IPS-NIHi11 (cell line): ENCODE measurements at places on chromosomes 2 and 18.

- no peak for DNase-seq
These were observed 5.8 kb downstream of the CUL3 start for GRCh38 chr2:224579411-224579810.

- DNase-seq, result no peak
These were observed 329.9 kb downstream of the DLGAP1 start for GRCh38 chr18:4125224-4125623.

- no peak for DNase-seq
These were observed 13.0 kb downstream of the PTMA start for GRCh38 chr2:231720987-231721966.

GRCh38 chr2:8469709-8470493, 212.0 kb upstream of the ID2 start:
- no peak for DNase-seq

DNA sequence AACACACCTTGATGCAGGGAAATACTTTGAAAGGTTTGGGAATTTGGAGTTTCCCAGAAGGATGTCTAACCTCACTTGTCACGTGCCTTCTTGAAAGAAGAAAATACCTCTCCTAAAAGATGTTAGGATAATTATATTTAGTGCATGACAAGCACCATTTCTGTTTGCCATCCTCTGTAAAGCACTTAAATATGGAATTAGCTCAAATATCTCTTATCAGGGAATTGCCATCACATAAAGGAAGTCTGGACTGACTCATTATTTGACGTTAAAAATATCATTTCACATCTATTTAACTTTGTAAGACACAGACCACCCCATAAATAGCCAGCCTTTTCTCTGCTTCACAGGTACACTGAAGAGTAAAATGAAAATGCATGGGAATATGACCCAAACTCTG, 140.1 kb downstream of the STK39 start:
- DNase-seq, result no peak

DNA sequence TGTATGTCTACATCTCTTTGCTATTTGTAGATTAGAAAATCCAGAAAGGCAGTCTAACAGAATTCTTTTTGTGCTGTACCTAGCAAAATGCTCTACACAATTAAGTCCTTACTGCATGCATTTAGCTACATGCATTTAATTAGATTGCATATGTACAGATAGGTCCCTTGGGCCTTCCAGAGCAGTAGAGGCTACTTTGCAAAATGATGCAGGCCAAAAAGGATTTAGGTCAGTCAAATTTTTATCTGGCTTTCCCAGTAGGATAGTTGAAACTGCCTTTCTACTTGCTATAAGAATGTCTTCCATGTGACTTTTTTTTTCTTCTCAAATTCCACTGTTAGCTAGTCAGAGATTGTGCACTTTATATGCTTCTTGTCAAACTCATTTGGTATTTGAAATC, 19.3 kb downstream of the GALNT13 start:
- no peak for DNase-seq

DNA sequence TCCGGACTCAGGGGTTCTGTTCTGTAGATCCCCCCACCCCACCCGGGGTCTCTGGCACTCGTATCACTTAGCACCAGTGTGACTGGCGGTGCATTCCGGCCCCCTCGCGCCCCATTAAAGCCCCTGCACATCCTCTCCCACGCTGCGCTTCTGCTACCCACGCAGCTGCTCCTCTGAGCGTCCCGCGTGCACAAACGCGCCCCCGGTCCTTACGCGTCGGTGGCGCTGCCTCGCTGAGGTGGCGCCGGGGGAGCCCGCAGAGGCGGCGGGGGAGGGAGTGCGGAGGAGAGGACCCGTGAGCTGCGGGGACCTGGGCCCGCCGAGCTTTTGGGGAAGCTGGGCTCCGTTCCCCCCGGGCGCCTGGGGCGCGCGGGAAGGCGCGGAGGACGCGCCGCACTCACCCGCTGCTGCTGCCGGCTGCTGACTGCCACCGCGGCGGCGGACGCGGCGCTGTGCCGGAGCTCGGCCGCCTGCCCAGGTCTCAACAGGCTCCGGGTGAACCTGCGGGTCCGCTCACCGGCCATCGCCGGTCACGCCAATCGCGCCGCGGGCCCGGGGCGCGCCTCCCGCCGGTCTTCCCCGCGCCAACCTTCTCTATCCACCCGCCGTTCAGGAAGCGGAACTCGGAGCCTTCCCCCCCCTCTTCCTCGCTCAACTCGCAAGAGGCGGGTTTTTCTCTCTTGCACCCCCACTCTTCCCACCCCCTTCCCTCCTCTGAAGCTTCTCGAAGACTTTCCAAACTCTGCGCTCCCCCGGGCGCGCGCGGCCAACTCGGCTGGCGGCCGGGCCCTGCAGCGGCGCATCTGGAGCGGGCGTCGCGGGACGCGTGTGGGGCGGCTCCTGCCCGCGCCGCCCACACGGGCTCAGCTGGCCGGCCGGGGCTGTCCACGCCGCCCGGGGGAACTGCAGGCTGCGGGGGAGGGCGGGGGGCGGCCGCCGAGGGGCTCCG, at the start of gene DOCK10:
DOCK10 (minus strand) TSS at position 618 of the 949 bp plus-strand sequence; CDS start at position 524, 94 bp downstream.
- peak; percentile 68 for DNase-seq

GRCh38 chr2:100983201-100983600, 18.9 kb upstream of the RPL31 start:
- DNase-seq, result no peak

DNA sequence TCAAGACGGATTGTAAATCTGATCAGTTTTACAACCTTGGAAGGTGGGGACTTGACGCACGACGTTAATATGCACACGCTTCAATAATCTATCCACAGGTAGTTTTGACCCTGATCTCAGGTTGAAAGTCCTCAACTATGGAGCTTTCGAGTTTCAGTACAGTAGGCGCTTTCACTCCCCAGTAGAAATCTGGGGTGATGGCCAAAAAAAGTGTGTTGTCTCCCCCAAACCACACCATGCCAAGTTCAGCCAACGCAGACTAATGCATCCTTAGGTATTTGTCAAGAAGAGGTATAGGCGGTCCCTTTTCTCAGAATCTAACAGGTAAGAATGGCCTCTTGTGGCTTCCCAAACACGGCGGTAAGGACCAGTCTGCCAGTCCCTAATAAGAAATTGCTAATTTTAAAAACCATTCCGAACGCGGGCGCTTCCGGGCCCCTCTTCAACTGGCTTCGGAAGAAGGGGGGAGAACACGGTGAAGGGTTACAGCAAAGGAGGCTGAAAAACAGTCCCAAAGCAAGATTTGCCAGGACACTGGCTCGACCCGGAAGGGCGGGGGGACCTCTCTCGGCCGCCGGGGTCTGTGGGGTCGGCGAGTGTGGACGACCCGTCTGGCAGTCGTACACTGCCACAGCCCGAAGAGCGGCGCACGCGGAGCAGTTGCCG, 659 bp downstream of the FAM210A start:
- DNase-seq, result peak; percentile 24

DNA sequence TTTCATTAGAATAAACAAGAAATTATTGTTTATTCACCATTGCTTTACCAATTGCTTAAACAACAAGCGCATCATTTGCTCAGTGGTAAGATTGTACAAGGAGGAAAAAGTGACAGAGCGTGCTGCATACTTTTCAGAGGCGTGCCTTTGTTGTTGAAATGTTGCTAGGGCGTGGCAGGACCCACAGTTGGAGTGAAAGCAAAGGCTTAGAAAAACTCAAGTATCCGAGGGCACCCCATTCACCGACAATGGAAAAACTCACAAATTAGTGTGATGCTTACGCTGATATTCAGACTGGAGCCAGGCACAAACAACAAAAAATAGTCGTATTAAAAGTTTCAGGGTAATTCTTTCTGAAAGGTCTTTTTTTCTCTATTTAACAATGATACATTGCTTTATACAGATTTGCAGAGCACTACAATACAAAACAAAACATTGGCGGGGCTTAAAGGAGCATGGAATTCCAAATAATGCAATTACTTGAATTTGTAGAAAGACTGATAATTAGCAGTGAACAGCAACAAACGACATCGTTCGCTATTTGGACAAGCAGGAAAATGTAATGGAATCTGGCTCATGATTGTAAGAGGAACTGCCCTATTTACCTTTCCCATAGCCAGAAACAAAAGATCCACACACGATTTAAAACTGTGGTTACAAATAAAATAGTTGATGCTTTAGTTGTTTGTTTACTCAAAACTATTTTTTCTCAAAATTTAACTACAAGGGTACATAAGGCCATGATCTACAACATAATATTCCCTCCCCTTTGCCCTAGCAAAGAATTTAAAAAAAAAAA, 37.8 kb upstream of the RTTN start:
- no peak for DNase-seq

DNA sequence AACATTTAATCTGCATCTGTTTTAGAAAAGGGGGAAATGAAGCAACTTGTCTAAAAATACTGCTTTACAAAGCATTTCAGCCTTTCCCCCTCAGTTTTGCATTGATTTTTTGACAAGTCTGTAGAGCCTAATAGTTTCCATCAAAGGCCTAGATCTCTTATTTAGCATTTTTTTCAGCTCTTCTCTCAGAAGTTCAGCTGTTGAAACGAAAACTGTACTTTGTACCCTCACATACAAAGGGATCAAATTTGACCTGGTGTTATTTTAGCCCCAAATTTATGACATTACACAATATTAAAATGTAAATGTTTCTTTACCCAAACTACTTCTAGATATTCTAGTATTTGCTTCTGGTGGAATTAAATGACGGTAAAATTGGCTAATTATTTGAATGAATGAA, 13.0 kb downstream of the YPEL5 start:
- DNase-seq, result no peak

DNA sequence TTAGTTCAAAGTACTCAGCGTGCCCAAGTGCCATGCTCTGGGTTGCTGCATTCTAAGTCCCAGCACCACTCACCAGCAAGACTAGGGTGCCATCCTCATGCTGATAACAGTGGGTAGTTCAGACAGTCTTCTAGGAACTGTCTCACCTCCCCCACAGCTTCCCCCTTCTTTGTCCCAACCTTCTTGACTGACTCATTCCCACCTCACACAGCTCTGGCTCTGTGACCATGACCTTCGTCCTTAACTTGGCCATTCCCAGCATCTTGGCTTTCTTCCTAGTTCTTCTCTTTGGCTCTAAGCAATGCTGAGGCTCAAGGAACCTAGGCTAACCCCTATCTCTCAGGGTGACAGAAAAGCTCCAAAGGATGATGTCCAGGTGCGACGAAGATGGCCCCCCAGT, 20.0 kb upstream of the CXCR4 start:
- DNase-seq, result no peak

- DNase-seq, result no peak
These were observed 13.4 kb downstream of the DOK1 start for GRCh38 chr2:74567881-74568280.

GRCh38 chr2:174339561-174340399, 5.0 kb downstream of the SP9 start:
- DNase-seq, result no peak

GRCh38 chr2:201837824-201838431, 31.6 kb downstream of the CDK15 start:
- DNase-seq, result no peak

- DNase-seq, result no peak
These were observed 638.6 kb downstream of the ERBB4 start for GRCh38 chr2:211900000-211900399.

GRCh38 chr2:144183727-144184126, 336.2 kb downstream of the ZEB2 start:
- DNase-seq, result no peak

GRCh38 chr2:181683518-181684453, 3.5 kb upstream of the NEUROD1 start:
- peak; percentile 75 for DNase-seq

DNA sequence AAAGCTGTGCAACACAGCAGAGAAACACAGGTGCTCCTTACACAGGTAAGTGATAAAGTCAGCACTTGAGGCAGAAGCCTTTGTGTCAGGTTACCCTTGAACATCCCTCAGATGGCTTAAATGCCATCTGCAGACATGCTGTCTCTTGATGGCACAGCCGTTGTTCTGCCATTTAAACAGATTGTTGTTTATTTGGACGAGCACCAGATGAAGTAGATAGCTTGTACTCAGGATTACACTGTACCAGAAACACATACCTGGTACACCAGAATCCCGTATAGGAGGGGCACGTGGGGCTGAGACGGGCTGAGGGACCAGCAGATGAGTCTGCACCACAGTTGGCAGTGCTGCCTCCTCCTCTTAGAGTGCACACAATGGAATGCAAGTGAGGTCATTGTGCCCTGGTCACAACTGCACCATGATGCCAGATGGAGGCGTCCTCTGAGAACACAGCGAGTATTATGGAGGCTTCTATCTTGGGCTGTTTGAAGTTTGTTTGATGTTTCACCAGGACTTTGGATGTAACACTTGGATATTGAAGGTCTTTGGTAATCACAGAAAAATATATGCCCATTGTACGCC, 143.0 kb downstream of the TANC1 start:
- DNase-seq, result no peak

DNA sequence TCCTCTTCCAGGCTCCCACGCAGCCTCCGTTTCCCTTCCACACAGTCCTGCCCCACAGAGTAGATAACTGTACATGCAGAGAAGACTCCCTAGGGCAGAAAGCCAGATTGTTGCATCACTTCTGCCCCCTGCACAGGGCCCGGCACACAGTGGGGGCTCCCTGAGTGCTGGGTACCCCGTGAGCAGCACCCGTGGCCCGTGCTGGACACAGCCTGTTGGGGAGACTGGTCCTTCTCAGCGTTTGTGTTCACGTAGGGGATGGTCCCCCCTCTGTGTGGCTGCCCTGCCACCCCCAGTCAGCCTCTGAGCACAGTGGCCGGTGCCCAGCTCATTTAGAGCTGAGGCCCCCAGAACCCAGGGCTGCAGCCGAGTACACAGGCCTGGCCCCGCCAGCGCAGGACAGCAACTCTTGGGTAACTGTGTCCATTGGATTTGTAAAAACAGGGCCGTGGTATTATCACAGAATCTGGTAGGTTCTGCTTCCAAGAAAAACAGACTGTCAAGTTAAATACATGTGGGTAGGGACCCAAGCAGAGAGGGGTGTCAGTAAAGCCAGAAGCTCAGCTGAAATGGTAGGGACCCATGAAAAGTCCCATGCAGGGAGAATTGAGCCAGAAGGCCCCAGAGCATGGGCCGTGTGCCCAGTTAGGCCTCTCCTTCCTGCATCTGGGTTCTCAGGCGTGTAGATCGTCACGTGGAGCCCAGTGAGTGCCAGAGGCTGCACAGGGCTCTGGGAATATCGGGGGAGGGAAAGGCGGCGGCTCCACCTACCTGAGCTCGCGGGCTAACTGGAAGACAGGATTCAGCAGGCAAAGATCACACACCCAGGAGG, 257.3 kb downstream of the ATAD2B start:
- no peak for DNase-seq

- DNase-seq, result peak; percentile 58
These were observed 1.6 kb downstream of the CTIF start for GRCh38 chr18:48540251-48541025.

- no peak for DNase-seq
These were observed 32.3 kb downstream of the UBXN4 start for GRCh38 chr2:135773917-135774316.

DNA sequence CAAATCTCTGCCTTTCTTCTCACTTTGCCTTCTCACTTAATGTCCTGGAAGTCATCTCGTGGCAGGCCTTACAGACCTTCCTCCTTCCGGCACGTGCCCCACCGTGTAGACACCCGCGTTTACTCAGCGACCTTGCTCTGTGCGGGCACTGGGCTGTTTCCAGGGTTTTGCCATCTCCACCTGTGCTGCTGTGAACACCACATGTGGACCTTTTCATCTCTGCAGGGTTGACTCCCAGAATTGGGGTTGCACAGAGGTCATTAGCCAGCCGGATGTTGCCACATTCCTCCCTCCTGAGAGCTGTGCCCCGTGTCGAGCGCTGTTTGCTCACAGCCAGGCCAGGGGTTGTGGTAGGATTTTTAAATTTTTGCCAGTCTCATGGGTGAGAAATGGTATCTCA, 25.4 kb downstream of the KCNG2 start:
- DNase-seq, result no peak
